Stimulated activated CD4-positive, alpha-beta T cell treated with anti-CD3 and anti-CD28 coated beads, TNF-alpha, amount 100 ng/mL, for 1 hour (primary cell): ENCODE measurements at places on chromosomes 2 and 18.

DNA sequence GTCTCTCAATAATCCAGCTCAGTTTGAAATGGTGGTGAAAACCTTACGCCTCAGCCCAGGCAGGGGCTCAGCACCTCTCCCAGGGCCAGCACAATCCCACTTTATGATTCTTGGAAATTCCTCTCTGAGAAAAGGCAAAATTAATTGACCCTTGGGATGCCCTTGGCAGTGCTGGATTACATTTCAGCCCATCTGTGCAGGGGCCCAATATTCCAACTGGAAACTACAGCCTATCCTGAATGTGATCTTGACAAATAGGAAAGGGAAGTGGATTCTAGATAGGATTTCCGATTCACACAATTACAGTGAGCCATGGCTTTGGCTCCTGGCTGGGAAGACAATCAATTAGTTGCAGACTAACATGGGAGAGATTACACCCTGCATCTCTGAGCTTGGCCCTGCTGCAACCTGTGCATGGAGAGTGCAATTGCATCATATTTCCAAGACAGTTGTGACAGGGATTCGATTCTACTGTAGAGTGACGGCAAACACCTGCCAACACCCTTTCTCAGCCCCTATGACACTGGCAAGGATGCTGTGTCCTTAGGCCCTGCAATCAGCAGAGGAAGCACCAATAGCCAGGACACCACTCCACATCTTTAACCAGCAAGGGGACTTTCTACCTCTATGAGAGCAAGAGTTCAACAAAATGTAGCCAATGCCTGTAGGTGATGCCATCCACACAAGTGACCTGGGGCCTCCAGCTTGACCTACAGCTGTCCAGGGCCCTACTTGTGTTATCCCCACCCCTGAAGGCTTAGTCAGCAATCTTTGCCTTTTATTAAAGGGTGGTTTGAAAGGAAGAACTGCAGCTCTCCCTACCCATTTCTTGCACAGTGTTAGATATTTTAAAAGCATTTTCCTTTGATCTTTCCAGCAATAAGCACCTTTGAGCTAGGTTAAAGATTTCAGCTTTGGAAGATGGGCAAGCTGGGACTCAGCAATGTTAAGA is 187.2 kb upstream of the HS6ST1 start:
- DNase-seq = no peak

DNA sequence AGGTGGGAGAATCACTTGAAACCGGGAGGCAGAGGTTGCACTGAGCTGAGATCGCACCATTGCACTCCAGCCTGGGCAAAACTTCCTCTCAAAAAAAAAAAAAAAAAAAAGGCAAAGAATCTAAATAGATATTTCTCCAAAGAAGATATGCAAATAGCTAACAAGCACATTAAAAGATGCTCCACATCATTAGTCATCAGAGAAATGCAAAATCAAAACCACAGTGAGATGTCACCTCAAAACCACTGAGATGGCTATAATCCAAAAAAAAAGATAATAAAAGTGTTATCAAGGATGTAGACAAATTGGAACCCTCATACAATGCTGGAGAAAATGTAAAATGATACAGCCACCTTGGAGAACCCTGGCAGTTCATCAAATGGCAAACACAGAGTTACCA is 8.4 kb downstream of the ST8SIA5 start:
- no peak for DNase-seq

- DNase-seq = no peak
These were observed 103.0 kb upstream of the ITGB6 start for GRCh38 chr2:160303076-160303475.

DNA sequence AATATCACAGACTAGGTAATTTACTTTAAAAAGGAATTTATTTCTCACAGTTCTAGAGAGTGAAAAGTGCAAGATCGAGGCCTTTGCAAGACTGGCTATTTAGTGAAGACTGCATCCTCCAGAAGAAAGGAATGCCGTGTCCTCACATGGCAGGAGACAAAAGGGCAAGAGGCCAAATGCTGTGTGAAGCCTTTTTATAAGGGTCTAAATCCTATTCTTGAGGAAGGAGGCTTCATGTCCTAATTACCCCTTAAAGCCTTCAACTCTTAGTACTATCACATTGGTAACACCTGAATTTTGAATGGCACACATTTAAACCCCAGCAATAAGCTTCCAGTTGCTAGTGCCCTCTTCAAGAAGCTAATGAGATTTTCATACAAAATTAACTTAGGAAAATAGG is 1882.3 kb upstream of the PIK3C3 start:
- no peak for DNase-seq

DNA sequence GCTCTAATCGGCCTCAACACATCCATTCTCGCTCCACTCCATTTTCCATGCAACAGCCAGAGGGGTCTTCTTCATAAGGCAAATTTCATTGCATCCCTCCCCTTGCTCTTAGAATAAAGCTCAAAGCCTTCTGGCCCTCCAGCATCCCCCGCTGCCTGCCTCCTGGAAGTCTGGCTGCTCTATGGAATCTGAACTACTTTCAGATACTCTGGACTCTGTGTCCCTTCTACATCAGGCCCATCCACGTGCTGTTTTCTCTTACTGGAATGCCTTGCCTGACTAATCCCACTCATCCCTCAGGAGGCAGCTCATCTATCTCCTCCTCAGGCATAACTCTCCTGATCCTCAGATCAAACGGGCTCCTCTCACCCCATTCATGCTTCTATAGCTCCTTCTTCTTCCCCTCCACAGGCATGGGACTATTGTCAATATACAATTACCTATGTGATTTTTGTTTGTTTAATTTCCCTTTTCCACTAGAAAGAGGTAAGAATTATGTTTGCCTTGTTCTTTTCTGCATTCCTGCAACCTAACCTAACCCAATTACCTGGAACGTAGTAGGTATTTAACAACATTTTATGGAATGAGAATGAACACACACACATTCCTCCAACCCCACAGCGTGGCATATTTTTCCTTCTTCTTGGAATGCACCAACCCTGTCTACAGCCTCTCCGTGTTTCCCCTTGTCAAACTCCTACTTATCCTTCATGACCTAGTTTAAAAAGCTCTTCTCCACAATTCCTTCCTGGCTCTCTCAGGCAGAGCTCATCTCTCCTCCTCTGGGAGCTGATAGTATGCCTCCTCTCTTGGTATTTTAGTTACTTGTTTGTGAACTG is 49.5 kb downstream of the LBH start:
- DNase-seq = no peak

DNA sequence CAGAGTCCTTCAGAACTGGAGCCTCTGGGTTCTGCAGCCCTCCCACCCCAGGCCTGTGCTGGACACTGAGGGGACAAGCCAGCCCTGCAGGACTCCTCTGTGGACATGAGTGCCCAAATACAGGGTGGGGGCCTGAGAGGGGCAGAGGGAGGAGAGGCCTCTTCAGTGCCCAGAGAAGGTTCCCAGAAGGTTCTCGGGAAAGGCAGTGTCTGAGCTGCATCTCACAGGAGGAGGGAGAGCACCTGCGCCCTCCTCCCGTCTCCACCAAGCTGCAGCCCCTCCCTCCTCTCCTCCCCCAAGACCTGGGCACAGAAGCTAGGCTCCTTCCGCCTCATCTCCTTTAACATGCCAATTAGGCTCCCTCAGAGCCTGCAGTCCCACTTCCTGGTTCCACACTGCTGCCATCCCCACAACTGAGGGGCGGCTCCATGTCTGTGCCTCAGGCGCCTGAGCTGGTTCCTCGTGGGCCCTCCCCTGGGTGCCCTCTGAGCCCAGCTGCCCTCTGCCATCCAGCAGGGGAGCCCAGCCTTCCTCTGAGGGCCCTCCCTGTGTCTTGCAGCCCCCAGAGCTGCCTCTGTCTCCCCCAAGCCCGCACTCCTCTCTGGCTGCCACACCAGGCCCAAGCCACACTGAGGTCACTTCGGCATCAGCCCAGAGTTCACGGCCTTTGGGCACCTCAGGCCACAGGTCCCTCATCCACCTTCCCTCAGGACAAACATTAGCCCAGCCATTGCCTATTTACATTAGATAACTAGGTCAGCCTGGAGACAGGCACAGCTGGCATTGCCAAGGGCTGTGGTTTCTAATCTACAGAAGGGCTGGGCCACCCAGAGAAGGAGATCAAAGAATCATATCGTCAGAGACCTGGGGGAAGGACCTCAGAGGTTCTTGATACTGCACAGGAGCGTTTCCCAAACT is 28.9 kb downstream of the KCNK3 start:
- DNase-seq = no peak

DNA sequence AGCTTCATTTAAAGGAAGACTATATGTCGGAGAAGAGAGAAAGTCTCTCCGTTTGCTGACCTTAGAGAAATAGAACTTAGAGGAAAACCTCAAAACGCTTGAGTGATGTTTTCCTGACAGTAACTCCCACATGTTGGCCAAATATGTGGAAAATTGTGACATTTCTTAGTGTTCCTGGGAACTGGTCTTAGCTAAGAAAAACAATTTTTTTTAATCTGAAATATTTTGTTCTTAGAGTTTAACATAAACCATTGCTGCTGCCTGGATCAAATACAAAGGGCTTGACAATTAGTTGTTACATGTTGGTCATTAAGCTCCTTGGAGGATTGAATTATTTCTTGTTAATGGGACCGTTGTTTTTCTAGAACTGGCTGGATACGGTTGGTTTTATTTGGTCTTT is 16.3 kb downstream of the DYNC2LI1 start:
- DNase-seq = no peak

- no peak for DNase-seq
These were observed 203.7 kb downstream of the HDAC4 start for GRCh38 chr2:239197146-239197545.

GRCh38 chr2:159531475-159531874 is 84.9 kb downstream of the BAZ2B start:
- DNase-seq = no peak

DNA sequence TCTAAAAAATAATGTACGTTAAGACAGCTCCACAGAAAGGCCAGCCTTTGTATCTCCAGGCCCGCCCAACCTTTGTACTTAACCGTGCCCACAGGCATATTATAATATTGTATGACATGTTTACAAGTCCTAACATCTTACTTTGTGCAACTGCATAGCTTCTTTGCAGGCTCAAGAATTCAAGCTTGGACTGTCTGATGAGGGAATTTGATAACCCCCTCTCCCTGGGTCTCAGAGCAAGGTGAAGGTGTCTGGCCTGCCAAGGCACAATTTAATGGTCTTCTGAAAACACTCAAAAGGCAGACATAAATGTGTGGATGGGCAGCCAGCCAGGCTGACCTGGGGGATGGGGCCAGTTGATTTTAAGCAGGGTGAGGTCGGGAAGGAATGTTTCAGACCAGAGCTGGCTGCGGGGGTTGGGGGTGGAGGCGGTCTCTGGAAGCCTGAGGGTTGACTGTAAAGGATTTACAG is 732.7 kb upstream of the FANCL start:
- DNase-seq = no peak

GRCh38 chr2:79083597-79084251 is 4.1 kb downstream of the REG1B start:
- DNase-seq = no peak

GRCh38 chr18:74326231-74326630 is 10.6 kb downstream of the C18orf63 start:
- no peak for DNase-seq

- no peak for DNase-seq
These were observed 191.7 kb downstream of the EIPR1 start for GRCh38 chr2:3185910-3186309.

GRCh38 chr2:4965556-4966320 is 726.4 kb upstream of the SOX11 start:
- DNase-seq = no peak

DNA sequence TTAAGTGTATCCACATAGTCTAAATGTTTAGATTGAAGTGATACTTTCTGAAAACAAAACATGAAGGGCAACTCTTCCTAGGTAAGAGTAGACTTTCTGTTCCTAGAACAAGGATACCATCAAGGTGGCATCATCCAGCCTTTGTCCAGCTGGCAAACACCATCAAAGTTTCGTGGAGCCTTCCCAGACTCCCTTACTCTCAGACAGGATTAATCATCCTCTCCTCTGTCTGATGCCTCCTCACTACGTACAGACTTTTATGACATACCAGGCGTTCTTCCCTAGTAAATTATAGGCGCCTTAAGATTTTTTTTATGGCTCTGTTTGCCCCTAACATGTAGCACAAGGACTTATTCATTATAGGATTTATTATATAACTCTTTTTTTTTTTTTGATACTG is 29.4 kb upstream of the ASNSD1 start:
- DNase-seq = no peak
